Testis (tissue), 5 donors: ENCODE measurements at places on chromosomes 2 and 18. TPM values are rescaled to one million over a fixed set of nuclear protein-coding genes. Genes with fewer than 3 reads are reported as not detected.

DNA sequence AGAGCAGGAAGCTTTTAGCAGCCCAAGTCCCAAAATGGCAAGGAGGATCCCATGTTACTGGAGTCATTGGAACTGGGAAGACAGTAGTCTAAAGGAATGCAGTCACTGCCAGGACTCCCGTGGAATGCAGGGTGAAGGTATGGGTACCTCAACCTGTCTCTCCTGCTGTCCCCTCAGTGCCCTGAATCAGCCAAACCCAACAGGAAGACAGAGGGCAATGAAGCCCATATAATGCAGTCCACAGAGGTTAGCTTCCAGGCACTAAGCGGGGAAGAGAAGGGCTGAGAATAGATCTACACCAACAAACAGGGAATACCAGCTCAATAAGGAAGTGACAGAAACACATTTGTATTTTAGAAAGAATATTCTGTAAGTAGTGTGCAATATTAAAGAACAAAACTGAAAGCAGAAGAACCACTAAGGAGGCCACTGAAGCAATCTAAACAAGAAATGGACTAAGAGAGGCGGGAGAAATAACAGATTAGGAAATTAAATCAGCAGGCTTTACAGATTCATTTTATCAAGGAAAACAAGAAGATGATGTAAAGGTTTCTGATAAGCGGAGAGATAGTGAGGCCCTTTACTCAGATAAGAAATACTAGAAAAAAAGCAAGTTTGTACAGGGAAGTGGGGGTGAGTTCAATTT is 8.3 kb downstream of the NEMP2 start:
- H3K27me3 ChIP-seq = no peaks in the 10 kb centered on the region
- no peak overlapping the region for H3K4me3 ChIP-seq
- no peak overlapping the region for H3K27ac ChIP-seq
- no peak for DNase-seq

DNA sequence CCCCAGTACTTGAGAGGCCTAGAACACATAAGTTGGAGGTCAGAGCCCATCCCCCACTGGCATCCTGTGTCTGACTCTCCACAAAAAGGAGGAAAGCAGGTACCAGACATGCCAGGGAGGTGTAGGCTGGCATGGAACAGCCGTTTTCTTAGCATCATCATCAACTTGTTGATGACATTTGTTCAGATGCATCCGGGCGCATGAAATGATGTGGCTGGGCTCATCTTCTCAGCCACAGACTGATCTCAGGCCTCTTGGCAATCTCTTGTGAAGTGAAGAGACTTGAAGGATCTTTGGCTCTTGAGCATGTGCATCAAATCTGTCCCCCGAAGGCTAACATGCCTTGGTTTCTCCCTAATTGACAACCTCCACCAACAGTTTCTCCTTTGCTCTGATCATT is 243.3 kb downstream of the TSN start:
- no peak for DNase-seq
- H3K27me3 ChIP-seq = no peaks in the 10 kb centered on the region
- H3K27ac ChIP-seq = no peak overlapping the region
- no peak overlapping the region for H3K4me3 ChIP-seq
- H3K4me1 ChIP-seq = no peaks in the 10 kb centered on the region

GRCh38 chr2:104863468-104864279 is 9.8 kb downstream of the POU3F3 start:
- DNase-seq = no peak
- H3K4me3 ChIP-seq = peak overlapping the region; percentile 20
- H3K27me3 ChIP-seq = no peaks in the 10 kb centered on the region
- H3K27ac ChIP-seq = no peak overlapping the region
- peaks cover 5% of the 10 kb centered on the region for H3K4me1 ChIP-seq

Gene C2orf76
- total RNA-seq = 13.4 TPM

Gene SRD5A2
- total RNA-seq = 1.4 TPM

DNA sequence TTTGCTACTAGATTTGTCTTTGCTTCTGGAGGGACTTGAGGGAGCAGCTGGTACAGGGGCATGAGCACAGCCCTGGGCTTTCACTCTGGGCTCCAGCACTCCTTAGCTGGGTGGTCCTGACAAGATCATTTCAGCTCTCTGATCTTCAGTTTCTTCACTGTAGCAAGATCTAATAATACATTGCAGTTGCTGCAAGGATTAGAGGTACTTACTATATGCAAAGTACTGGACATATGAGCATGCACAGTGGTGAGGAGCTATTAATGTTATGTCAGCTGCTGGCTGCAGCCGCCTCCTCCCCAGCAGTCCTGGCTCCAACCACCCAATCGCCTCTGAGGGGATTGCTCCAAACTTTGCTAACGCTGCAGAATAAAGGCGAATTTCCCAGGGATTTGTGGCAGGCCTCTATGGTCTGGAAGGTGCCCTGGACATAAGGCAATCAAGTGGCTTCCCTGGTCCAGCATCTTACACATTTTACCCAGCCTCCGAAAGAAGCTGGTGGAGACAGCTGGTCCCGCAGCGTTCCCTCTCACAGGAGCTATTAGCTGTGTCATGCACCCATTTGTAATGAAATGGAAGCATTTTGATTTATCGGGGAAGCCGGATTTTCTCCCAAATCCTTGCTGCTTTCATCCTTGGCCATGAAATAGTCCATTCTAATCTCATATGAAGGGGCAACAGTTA is 96.7 kb downstream of the RHOB start:
- H3K27me3 ChIP-seq = no peaks in the 10 kb centered on the region
- peaks cover 16% of the 10 kb centered on the region for H3K4me1 ChIP-seq

Gene FAM168B
- 165 TPM for total RNA-seq

DNA sequence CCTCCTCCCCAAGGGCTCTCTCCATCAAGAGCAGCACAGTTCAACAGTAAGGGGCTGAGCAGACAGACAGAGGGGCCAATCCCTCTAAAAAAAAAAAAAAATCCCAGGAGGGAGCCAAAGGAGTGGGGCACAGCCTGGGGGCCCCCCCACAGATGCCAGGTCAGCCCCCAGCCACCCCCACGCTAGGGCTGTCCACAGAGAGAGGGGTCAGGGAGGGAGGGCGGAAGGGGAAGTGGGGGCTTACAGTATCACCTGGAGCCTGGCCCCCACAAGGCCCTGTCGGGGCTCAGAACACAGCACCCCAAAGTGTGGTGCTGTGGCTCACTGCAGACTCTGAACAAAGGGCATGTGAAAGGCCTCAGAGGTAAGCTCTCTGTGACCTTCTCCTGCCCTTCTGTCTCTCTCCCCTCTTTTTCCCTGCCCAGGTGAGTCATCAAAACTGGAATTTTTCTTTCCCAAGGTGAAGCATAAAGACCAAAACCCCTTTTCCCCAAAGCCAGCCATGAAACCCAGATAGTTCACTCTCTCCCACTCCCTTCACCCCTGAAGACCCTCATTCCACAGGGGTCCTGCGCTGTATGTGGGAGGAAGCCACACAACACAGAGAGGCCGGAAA is 13.9 kb downstream of the BIN1 start:
- H3K27me3 ChIP-seq = no peaks in the 10 kb centered on the region
- H3K36me3 ChIP-seq = no peaks in the 10 kb centered on the region
- H3K4me1 ChIP-seq = peaks cover 17% of the 10 kb centered on the region
- no peak overlapping the region for H3K27ac ChIP-seq
- DNase-seq = no peak

Gene CPO
- 0.71 TPM for total RNA-seq

- H3K4me3 ChIP-seq = no peak overlapping the region
- H3K4me1 ChIP-seq = peaks cover 10% of the 10 kb centered on the region
- no peaks in the 10 kb centered on the region for H3K36me3 ChIP-seq
- no peak overlapping the region for H3K27ac ChIP-seq
Measured at GRCh38 chr18:50720325-50720674, 99.5 kb downstream of the MRO start.

- no peaks in the 10 kb centered on the region for H3K4me1 ChIP-seq
- no peaks in the 10 kb centered on the region for H3K27me3 ChIP-seq
Measured at GRCh38 chr2:217023611-217024010, 163.7 kb upstream of the TNP1 start.

DNA sequence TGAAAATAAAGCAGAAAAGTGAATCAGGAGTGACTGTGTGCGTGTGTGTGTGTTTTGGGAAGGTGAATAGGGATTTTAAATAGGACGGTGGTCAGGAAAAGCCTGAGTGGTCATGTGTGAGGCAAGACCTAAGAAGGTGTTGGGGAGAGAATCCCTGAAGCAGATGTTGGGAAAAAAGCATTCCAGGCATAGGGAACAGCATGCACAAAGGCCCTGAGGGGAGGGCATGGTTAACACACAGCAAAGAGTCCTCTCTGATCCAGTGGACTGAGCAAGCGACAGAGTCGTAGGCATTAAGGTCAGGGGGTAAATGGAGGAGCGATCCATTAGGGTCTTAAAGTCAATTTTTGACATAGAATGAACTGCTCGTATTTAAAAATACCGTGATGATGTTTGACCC is 34.0 kb upstream of the OTOS start:
- H3K27ac ChIP-seq = no peak overlapping the region
- no peaks in the 10 kb centered on the region for H3K27me3 ChIP-seq
- H3K36me3 ChIP-seq = no peaks in the 10 kb centered on the region
- no peaks in the 10 kb centered on the region for H3K4me1 ChIP-seq
- no peak for DNase-seq

Gene SUMO1
- 59.0 TPM for total RNA-seq

DNA sequence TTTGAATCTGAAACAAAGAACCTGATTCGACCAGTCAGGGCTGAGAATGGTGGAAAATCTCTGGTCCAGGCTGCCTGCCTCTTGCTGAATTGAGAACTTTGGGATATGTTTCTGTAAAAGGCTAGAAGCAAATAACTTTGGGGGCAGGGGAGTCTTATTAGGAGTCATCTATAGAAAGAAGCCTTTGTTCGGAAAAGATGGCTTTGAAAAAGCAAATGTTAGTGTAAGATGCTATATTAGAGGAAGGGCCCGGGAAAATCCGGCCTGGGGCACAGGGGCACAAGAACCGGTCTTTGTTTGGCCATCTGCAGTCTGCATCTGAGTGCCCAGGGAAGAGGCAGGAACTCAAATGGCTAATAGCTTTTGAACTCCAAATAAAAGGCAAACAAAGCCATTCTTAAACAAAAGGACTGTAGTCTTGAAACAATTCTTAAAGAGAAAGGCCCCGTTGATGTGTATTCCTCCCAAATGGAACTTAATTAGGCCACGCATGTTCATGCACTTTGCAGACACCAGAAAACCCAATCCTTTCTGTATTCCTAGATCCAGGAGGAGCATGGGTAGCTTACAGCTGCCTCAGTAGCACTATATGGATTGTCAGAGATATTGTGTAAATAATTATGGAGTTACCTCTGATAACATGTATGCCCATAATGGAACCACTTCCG is 180.0 kb upstream of the ARL4C start:
- H3K4me1 ChIP-seq = peaks cover 4% of the 10 kb centered on the region
- H3K27ac ChIP-seq = no peak overlapping the region
- DNase-seq = no peak
- H3K36me3 ChIP-seq = no peaks in the 10 kb centered on the region

DNA sequence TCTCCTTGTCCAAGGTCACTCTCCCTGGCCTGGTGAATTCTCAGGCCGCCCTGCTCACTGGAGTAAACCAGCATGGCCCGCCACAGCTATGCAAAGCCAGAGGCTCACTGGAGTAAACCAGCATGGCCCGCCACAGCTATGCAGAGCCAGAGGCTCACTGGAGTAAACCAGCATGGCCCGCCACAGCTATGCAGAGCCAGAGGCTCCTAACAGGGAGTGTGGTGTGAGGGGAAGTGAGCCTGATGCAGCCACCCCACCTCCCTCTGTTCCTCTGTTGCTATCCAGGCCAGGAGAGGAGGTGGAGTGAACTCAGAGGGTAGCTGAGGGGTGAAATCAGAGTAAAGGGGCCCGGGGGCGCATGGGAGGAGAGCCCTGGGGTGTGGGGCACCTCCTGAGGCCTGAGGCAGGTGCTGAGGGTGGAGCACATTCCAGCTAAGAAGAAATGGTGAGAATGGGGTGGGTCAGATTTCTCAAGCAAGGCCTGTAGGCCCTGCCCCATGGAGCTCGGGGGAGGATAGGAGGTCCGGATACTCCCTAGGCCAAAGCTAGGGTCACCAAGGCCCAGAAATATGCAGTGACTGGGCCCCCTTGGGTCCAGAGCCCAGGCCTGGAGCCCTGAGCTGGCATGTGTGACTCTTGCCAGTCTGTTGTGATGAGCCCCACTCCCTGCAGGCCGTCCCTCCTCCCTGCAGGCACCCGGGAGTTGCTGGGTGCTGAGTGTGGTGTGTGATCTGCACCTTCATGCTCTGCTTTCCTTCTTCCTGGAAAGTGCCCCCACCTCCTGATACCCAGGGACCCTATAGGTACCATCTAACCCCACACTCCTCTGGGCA is 1.5 kb downstream of the ATP6V1B1 start:
- H3K4me3 ChIP-seq = no peak overlapping the region
- no peaks in the 10 kb centered on the region for H3K27me3 ChIP-seq
- H3K36me3 ChIP-seq = no peaks in the 10 kb centered on the region
- no peak overlapping the region for H3K27ac ChIP-seq
- DNase-seq = no peak

Gene IL18R1
- total RNA-seq = 2.9 TPM

DNA sequence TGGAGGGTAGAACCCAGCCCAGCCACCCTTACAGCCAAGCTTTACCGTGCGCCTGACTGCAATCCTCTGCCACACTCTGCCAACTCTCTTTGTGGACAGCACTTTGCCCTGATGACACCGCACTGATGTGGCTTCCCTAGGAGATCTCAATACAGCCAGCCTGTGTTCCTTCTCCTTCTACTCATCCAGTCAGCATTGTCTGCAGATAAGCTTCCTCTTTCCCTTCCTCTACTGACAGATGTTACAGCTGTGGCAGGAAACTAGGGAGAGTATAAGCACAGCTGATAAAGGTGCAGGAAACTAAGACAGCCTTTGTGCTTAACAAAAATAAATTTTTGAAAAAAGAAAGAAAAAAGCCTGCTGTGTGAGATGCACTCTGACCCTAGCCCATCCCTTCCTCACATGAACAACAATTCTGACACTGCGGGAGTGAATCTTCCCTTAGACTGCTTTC is 25.0 kb downstream of the CEP68 start:
- DNase-seq = no peak
- H3K36me3 ChIP-seq = no peaks in the 10 kb centered on the region
- no peak overlapping the region for H3K4me3 ChIP-seq

DNA sequence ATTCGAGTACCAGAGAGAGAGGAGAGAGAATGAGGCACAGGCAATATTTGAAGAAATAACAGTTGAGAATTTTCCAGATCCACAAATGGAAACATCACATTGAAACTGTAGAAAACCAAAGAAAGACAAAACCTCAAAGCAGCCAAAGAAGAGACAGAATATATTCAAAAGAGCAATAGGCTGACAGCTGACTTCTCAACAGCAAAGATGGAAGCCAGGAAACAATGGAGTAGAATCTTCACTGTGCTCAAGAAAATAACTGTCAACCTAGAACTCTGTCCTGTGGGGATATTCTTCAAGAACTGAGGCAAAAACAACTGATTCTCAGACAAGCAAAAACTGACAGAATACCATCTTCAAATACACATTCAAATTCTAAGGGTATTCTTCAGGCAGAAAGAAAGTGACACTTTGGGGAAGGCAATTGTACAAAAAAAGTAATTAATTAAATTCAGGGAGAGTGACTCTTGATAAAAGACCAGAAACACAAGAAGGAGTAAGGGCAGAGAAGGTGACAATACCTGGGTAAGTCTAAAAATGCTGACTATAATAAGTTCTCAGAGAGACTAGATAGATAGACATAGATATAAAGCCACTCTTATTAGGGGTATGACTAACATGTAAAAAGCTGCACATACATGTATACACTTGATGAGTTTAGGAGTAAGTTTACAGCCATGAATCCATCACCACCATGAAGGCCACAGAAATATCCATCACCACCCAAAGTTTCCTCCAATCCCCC is 25.6 kb downstream of the ANKMY1 start:
- no peak overlapping the region for H3K27ac ChIP-seq
- no peaks in the 10 kb centered on the region for H3K27me3 ChIP-seq
- H3K4me1 ChIP-seq = no peaks in the 10 kb centered on the region
- H3K36me3 ChIP-seq = no peaks in the 10 kb centered on the region
- no peak overlapping the region for H3K4me3 ChIP-seq

Gene REG1B
- total RNA-seq = not detected

Gene RGPD3
- 13.9 TPM for total RNA-seq

Gene GKN2
- not detected for total RNA-seq
